ENCODE measurements at places on chromosomes 13 and 19.

GRCh38 chr19:54207983-54208783, 7.5 kb downstream of the RPS9 start:
- no peak for DNase-seq

- DNase-seq = no peak
Observed at GRCh38 chr19:17536955-17537354, 18.5 kb upstream of the COLGALT1 start.

DNA sequence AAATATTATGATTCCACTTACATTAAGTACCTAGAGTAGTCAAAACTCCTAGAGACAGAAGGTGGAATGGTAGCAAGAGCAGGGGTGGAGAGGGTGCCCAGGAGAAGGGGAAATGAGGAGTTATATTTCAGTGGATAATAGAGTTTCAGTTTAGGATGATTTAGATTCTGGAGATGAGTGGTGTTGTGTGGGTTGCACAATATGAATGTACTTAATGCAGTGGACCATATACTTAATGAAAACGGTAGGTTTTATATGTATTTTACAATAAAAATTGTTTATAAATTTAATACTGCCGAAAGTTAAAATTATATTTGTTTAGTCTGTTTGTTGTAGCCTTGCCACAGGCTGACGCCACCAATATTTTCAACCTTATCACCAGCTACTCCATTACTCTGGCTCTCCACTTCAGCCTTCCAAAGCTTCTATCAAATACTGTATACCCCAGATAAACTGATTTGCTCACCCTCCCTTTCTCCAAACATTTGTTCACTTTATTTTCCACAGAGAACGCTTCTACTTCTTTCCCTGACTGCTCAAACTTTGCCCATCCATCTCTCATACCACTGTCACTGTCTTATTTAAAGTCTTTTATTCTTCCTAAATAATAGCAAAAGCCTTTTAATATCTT, 1.4 kb upstream of the RBM26 start:
- no peak for DNase-seq

DNA sequence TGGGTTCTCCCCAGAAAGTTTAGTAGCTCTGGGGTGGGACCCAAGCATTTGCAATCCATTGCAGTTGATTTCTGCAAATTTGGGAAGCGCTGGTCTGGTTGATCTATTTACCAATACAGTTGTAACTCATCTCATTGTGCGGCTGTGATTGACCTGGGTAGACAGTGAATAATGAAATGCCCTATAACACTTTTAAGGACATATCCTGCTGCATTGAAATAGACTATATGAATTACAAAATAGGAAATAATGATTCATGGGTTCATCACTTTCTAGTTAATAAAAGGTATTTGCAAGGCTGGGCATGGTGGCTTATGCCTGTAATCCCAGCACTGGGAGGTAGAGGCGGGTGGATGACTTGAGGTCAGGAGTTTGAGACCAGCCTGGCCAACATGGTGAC, 59.0 kb upstream of the FARP1 start:
- DNase-seq = no peak

DNA sequence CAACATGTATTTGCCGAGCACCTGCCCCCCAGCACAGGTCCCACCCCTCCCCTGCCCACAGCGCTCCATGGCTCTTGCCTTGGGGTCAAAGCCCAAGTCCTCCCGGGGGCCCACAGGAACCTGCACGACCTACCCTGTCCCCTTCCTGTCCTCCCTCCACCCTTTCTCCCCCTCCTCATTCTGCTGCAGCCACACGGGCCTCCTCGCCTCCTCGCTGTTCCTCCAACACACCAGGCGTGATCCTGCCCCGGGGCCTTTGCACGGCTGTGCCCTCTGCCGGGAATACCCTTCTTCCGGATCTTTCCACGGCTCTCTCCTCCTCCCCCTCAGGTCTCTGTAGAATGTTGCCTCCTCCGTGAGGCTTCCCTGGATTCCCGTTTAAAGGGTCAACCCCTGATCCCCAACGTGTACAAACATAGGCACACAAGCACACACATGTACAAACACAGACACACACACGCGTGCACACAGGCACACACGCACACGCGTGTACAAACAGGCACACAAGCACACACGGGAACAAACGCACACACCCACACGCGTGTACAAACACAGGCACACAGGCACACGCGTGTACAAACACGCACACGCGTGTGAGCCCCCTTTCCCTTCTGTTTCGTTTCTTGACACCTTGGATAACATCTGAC, 2.8 kb downstream of the MADCAM1 start:
- DNase-seq = no peak

DNA sequence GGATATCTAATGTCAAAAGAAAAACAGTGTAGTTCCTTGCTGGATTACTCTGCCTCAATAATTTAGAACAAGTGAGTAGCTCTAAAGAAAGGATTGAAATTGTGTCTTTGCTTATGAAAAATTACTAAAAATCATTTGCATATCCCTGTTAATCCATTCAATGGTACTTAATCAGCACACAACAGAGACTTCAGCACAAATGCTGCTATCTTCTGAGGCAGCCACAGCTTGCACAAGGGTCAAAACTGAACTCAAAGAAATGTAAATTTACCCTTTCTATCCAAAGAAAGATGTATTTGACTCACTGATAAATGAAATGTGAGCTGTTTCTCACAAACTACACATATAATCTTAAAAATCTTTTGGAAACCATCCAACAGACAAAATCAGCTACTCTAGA, 116.2 kb downstream of the LHFPL6 start:
- DNase-seq = no peak

DNA sequence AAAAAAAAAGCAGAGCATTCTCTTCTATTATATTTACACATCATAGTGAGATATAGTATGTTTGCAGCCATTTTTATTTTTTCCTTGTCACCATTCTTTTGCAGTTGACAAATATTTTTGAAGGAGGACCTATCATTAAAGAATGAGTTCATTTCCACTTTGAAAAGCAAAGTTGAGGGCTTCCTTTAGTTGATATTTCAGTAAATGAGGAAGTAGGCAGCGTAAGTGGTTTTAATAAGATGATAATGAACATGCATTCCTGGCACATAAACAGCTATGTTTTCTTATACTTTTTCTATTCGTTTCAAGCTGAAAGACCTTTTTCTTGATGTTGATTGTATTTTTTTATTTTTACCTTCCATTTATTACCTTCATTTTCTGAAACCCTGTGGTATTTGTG, 66.2 kb downstream of the ZMYM2 start:
- DNase-seq = no peak

GRCh38 chr19:42122691-42123607, 9.3 kb downstream of the POU2F2 start:
- no peak for DNase-seq

GRCh38 chr19:5536337-5536894, 31.3 kb downstream of the TINCR start:
- DNase-seq = peak; percentile 60

- DNase-seq = no peak
Observed at GRCh38 chr13:85347251-85347650, 452.0 kb downstream of the SLITRK6 start.

DNA sequence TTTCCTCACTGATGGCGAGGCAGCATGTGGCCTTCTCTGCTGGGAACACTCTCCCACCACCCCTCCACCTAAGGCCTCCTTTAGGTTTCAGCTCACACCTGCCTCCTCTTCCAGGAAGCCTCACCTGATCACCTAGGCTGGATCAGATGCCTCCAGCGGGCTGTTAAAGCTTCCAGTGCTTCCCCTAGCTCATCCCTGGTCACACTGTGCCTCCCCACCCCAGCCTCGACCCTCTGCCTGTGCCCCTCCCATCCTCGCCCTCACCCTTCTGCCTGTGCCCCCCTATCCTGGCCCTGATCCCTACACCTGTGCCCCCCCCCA, 33.8 kb downstream of the MAP4K1 start:
- DNase-seq = no peak

GRCh38 chr19:32873247-32873959, 3.8 kb upstream of the SLC7A9 start:
- no peak for DNase-seq

GRCh38 chr13:24066405-24067295, 93.9 kb upstream of the SPATA13 start:
- no peak for DNase-seq

DNA sequence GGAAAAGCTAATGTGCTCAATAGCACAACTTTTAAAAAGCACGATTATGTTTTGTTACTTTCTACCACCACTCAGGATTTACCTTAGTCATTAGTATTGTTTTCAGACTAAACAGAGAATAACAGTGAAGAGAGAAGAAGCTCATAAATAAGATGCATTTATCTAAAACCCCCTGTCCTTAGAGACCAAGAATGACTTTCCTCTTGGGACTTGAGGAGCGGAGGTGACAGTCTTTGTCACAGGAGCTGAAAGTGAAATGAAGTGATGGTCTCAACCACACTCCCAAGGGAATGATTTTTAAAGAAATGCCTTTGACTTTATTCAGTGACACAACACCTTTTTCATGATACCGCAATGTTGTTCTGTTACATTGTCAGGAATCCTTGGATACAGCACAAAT, 190.6 kb upstream of the NBEA start:
- DNase-seq = no peak

- no peak for DNase-seq
Observed at GRCh38 chr13:98960606-98961502, 17.0 kb downstream of the DOCK9 start.

DNA sequence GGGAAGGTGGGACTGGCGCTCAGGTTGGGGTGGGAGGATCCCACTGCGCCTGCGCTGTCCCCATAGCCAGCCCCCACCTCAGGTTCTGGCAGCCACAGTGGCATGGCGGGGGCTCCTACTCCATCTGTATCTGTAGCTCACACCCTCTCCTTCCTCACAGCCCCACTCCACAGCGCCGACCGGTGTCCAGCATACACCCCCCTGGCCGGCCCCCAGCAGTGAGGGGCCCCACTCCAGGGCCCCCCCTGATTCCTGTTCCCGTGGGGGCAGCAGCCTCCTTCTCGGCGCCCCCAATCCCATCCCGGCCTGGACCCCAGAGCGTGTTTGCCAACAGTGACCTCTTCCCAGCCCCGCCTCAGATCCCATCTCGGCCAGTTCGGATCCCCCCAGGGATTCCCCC, 6.0 kb downstream of the TMED1 start:
- no peak for DNase-seq

DNA sequence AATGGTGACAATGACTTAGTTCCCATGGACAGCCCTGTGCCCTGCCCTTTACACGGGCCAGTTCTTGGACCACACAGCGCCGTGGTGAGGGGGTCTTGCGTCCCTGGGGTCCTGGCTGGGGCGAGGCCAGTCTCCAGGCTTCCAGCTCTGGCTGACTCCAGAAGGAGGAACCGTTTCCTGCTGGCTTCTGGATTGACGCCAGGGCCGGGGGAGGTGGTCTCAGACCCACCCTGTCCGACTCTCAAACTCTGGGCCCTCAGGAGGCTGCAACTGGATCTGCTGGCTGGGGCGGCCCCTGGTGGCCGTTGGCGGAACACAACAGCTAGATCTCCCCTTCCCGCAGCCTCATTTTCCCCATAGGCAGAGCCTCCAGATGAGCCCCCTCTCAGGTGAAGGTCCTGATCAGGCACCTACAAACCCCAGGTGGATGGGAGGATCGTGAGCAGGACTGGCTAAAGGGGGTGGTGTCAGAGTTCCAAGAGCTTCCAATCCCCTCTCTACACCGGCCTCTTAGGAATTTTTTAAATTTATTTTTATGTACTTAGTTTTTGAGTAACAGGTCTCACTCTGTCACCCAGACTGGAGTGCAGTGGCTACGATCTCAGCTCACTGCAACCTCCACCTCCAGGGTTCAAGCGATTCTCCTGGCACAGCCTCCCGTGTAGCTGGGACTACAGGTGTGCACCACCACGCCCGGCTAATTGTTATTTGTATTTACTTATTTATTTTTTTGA, 8.0 kb downstream of the CCDC194 start:
- DNase-seq = no peak

DNA sequence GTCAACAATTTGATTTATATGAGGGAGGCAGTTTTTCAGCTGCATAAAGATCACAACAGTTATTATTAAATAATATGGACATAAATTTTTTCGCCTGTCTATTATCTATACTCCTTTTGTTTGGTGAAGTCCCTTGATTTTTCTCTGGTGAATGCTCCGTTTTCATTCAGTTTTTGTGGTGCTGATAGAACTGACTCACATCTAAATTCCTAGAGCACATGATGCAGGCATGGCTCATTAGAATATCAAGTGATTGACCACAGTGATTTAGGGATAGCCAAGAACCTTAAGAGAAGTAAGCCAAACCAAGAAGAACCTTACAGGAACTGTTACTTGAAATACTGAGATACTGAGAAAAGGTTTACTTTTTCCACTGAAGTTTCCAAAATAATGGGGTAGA, 208.9 kb downstream of the PRR20E start:
- no peak for DNase-seq

DNA sequence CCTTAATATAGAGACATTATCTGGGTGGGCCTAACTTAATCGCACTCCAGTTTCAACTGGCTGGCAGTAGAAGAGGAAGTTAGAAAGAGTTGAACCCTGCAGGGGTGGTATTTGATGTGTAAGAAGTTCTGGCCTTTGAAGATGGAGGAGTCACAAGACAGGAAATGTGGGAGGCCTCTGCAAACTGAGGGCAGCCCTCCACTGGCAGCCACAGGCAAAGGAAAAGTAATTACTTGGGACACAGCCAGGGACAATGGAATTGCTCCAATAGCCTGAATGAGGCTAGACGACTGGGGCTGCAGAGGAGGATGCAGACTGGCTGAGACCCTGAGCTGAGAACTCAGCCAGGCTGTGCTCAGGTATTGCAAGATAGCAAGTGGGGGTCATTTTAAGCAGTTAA, 703.3 kb upstream of the ARGLU1 start:
- peak; percentile 47 for DNase-seq

DNA sequence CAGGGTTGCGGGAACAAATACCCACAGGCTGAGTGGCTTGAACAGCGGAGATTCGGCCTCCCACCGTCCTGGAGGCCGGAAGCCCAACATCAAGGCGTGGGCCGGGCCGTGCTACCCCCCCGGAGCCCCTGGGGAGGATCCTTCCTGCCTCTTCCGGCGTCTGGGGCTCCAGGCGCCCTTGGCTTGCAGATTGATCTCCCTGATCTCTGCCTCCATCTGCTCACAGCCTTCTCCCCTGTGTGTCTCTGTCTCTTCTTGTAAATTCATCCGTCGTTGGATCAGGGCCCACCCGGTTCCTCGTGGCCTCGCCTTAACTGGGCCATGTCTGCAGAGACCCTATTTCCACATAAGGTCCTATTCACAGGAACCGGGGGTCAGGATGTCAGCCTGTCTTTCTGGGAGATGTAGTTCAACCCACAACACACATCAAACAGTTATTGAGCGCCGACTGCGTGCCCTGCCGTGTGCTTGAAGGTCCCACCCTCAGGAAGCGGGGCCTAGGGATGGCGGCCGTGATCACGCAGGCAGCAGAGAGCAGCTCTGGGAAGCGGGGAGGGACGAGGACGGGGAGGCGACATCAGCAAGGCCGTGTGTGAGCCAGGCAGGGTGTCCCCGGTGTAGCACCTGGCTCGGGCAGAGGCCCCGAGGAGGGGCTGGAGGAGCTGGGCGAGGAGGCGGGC, 21.3 kb downstream of the HCN2 start:
- DNase-seq = no peak

- no peak for DNase-seq
Observed at GRCh38 chr13:46575818-46576221, 22.9 kb downstream of the LRCH1 start.

Measured in NCI-H2081 treated with DMSO at 0.1 percent for 48 hours (cell line).